ENCODE measurements at places on chromosomes 7 and 10. TPM values are rescaled to one million over a fixed set of nuclear protein-coding genes. Genes with fewer than 3 reads are reported as not detected.

GRCh38 chr10:127804696-127805095, 67.7 kb downstream of the FOXI2 start:
- no peaks in the 10 kb centered on the region for H3K4me1 ChIP-seq
- no peak overlapping the region for H3K27ac ChIP-seq
- no peaks in the 10 kb centered on the region for H3K36me3 ChIP-seq

GRCh38 chr7:38660427-38661099, 29.4 kb upstream of the AMPH start:
- peak; percentile 62 for DNase-seq
- H3K4me1 ChIP-seq = no peaks in the 10 kb centered on the region
- H3K4me3 ChIP-seq = no peak overlapping the region
- H3K36me3 ChIP-seq = no peaks in the 10 kb centered on the region
- H3K27ac ChIP-seq = no peak overlapping the region

GRCh38 chr10:43801140-43801539, 152.5 kb upstream of the ZNF32 start:
- H3K36me3 ChIP-seq = no peaks in the 10 kb centered on the region
- DNase-seq = no peak
- H3K27ac ChIP-seq = no peak overlapping the region
- peaks cover 70% of the 10 kb centered on the region for H3K27me3 ChIP-seq
- no peak overlapping the region for H3K4me3 ChIP-seq
- H3K4me1 ChIP-seq = peaks cover 5% of the 10 kb centered on the region

DNA sequence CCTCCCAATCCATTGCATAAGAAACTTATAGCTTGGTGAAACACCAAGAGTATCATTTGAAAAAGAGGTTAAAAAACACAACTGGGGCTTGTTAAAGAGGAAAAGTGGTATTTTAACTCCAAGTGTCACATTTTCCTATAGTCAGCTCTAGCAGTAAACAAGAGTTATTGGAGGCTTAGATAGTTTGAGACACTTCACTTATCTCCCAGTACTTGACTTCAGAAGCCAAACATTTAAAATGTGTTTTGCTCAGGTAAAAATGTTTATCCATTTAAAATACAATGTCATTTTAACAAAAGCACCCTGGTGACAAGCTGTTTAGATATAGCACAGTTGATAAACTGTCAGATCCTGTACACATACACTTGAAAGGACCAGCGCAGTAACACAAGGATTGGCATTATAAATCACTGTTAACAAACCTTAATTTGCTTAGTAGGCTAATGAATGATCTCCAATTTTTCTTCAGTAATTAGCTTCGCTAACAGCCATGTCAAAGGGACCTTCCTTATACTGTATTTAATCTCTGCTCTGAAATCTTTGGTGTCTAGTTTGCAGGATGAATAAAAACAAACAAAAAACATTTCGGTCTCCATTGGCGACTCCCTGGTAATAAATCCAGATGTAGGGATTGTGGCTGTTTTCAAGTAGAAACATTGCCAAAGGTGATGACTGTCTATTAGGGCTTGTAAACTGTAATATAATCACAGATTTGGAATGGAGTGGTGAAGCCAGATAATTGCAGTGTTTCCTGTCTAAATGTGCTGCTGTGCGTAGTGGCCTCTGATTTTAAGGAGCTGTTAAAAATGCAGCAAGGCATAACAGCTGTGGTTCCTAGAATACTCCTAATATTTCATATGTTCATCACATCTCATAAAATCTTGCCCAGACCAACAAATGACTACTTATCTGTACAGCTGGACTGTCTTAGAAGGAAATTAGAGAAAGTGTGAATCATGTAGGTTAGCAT, 545.1 kb downstream of the AUTS2 start:
- H3K4me3 ChIP-seq = no peak overlapping the region
- no peaks in the 10 kb centered on the region for H3K36me3 ChIP-seq
- no peak overlapping the region for H3K27ac ChIP-seq
- H3K4me1 ChIP-seq = no peaks in the 10 kb centered on the region
- no peak for DNase-seq
- H3K27me3 ChIP-seq = no peaks in the 10 kb centered on the region

DNA sequence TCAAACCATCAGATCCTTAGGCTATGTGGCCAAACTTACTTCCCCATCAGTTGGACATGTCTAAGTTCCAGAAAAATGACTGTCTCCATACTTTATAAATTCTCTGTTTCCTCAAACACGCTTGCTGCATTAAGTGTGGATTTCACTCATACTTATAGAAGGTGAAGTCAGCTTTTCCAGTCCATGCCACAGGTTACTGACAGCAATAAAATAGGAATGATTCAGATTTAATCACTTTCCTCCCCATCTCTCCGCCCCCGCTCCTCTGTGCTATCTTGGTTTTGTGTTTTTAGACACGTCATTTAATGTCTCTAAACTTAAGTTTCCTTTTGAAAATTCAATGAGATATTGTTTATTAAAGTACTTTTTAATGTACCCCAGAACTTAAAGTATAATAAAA, 1098.0 kb upstream of the C7orf33 start:
- no peak overlapping the region for H3K27ac ChIP-seq
- no peak overlapping the region for H3K4me3 ChIP-seq
- H3K36me3 ChIP-seq = no peaks in the 10 kb centered on the region
- H3K27me3 ChIP-seq = no peaks in the 10 kb centered on the region
- H3K4me1 ChIP-seq = no peaks in the 10 kb centered on the region
- DNase-seq = no peak

- H3K4me3 ChIP-seq = no peak overlapping the region
- no peak for DNase-seq
- peaks cover 22% of the 10 kb centered on the region for H3K4me1 ChIP-seq
- no peaks in the 10 kb centered on the region for H3K27me3 ChIP-seq
- H3K27ac ChIP-seq = no peak overlapping the region
Measured at GRCh38 chr10:17225808-17226207, 2.2 kb upstream of the VIM start.

- no peak overlapping the region for H3K27ac ChIP-seq
- no peaks in the 10 kb centered on the region for H3K36me3 ChIP-seq
- H3K4me1 ChIP-seq = peaks cover 6% of the 10 kb centered on the region
- no peak overlapping the region for H3K4me3 ChIP-seq
Measured at GRCh38 chr7:71851776-71852498, 560.2 kb downstream of the CALN1 start.

DNA sequence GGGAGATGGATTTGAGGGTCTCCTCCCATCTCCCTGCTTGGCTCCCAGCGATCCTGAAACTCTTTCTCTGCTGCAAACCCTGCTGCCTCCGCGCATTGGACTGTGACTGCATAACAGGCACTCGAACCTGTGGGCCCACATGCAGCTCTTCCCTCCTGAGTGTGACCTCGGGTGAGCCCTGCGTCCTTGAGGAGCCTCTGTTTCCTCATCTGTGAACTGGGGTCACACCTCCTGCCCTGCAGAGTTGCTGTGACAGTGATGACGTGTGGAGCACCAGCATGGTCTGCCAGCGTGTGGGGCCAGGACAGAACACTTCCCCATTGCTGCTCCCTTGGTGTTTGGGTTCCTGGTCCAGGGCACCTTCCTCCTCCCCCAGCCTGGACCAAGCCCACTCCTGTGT, 46.9 kb upstream of the PSMG3 start:
- no peak overlapping the region for H3K4me3 ChIP-seq
- peaks cover 25% of the 10 kb centered on the region for H3K27me3 ChIP-seq
- no peak overlapping the region for H3K27ac ChIP-seq
- DNase-seq = no peak
- H3K36me3 ChIP-seq = no peaks in the 10 kb centered on the region
- H3K4me1 ChIP-seq = peaks cover 6% of the 10 kb centered on the region

DNA sequence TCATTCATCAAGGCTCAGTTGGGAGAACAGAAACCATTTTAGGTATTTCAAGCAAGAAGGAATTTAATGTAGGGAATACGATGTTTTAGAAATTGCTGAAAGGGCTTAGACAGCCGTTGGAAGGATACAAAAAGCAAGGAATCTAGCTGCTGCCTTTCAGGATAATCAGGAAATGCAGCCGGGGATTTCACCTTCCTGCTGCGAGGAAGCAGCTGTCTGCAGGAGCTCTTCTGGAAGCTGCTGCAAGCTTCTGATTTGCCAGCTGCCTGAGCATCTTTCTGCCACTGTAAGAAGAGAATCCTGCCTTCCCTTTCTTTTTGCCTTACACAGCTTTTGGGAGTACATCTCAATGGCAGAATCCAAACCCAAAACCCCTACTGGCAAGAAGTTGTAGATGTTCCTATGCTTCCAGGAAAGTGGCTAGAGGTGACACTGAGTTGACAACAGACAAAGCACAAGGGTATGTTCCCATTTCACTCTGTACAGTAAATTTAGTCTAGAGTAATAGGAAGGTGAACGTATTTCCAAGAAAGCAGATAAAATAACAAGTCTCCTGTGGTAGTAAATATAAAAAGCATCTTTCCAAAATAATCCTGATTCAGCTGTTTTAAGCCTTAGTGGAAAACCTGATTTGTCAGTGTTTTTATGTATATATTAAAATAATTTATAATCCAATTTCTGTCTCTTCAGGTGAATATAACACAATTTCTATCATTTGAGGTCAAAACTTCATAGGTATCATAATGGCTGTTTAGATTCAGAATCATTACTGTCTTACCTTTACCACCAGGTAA, 148.4 kb upstream of the LRGUK start:
- no peak for DNase-seq
- H3K27me3 ChIP-seq = no peaks in the 10 kb centered on the region
- H3K27ac ChIP-seq = no peak overlapping the region

GRCh38 chr7:151644554-151644953, 124.9 kb upstream of the RHEB start:
- peaks cover 30% of the 10 kb centered on the region for H3K4me1 ChIP-seq
- no peak overlapping the region for H3K4me3 ChIP-seq

DNA sequence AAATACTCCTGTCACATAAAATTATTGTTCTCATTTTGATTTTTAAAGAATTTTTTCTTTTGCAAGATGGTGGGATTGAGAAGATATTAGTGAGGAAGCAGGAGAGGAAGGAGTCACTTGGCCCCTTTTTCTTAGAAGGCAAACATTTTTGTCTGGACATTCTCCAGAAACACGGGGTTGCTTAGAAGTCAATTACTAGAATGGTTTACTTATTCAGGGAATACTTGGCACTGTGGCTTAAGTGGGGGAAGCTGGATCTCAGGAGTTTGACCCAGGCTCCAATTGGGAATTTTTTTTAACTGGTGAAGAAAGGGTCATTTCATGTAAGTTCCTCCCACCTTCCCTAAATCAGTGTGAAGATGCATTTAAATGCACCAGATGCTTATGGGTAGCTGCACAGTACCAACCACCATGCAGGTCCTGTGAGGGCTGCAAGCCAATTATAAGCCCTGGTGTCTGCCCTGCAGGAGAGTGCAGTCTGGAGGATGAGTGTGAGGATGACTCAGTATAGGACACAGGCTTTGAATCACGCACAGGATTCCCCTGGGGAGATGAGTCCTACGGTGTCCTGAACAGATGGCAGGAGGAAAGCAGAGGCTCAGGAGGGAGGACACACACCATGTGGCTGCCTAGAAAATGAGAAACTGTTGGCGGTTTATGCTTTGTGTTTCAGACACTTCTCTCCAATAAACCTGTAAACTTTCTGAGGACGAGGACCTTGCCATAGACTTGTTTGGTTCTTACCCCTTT, 299.1 kb downstream of the PLXNA4 start:
- H3K4me3 ChIP-seq = no peak overlapping the region
- H3K27me3 ChIP-seq = no peaks in the 10 kb centered on the region
- H3K4me1 ChIP-seq = no peaks in the 10 kb centered on the region
- peaks cover 7% of the 10 kb centered on the region for H3K36me3 ChIP-seq
- peak; percentile 37 for DNase-seq

GRCh38 chr10:53697038-53697437, 924.5 kb upstream of the MBL2 start:
- no peaks in the 10 kb centered on the region for H3K36me3 ChIP-seq
- no peaks in the 10 kb centered on the region for H3K27me3 ChIP-seq
- no peak overlapping the region for H3K4me3 ChIP-seq
- no peak overlapping the region for H3K27ac ChIP-seq
- DNase-seq = peak; percentile 49
- no peaks in the 10 kb centered on the region for H3K4me1 ChIP-seq

DNA sequence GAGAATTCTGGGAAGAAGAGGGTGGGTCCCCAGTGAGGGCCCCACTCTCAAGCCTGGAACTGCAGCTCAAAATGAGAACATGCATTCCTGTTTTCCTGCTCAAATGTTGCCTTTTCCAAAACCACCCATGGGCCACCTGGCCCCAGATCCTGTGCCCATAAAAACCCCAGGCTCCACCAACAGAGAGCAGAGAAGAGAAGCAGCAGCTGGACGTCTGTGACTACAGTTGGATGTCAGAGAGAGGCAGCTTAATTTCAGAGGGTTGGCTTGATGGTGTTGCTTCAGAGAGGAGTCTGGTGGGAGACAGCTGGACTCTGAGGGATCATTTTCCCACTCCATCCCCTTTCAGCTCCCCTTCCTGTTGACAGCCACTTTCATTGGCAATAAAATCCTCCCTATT, 256.4 kb downstream of the FZD1 start:
- no peaks in the 10 kb centered on the region for H3K27me3 ChIP-seq
- H3K4me3 ChIP-seq = no peak overlapping the region
- no peak overlapping the region for H3K27ac ChIP-seq

DNA sequence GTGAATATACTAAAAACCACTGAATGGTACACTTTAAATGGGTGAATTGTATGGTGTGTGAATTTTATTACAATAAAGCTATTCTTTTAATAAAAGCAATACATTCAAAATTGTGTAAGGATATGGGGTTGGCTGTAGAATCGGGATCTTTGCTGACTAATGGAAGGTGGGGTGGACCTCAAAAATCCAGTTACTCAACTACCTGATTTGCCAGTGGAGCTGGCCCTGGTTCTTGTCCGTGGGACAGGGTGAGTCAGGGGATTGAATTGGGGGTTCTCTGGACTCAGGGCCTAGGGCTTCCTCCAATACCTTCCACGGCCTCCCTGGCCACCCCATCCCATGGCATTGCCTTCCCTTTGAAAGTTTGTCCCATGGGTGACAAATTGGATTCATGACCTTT, 13.5 kb upstream of the RABGEF1 start:
- H3K36me3 ChIP-seq = peaks cover 38% of the 10 kb centered on the region
- H3K27ac ChIP-seq = no peak overlapping the region
- no peaks in the 10 kb centered on the region for H3K4me1 ChIP-seq
- H3K27me3 ChIP-seq = no peaks in the 10 kb centered on the region

- no peaks in the 10 kb centered on the region for H3K27me3 ChIP-seq
- H3K4me3 ChIP-seq = no peak overlapping the region
- no peak overlapping the region for H3K27ac ChIP-seq
Measured at GRCh38 chr7:70005891-70006260, 407.6 kb downstream of the AUTS2 start.

GRCh38 chr7:30019387-30019786, 7.1 kb downstream of the FKBP14 start:
- peak overlapping the region; percentile 27 for H3K27ac ChIP-seq
- DNase-seq = no peak
- no peak overlapping the region for H3K4me3 ChIP-seq
- H3K27me3 ChIP-seq = no peaks in the 10 kb centered on the region

- peak overlapping the region; percentile 72 for H3K27ac ChIP-seq
- no peak overlapping the region for H3K4me3 ChIP-seq
- H3K27me3 ChIP-seq = no peaks in the 10 kb centered on the region
- DNase-seq = peak; percentile 76
- H3K4me1 ChIP-seq = no peaks in the 10 kb centered on the region
Measured at GRCh38 chr7:135253851-135254771, 20.5 kb downstream of the STRA8 start.

KLF14 gene
- total RNA-seq = not detected

ZNF804B gene
- not detected for total RNA-seq

GSTO1 gene
- 54.6 TPM for total RNA-seq

EVX1 gene
- not detected for total RNA-seq

DUSP5 gene
- 61.0 TPM for total RNA-seq

MOGAT3 gene
- not detected for total RNA-seq

ITGB8 gene
- 25.0 TPM for total RNA-seq
